ENCODE measurements at places on chromosomes 3 and 15.

GRCh38 chr3:143998266-143998665, 26.6 kb downstream of the DIPK2A start:
- DNase-seq = no peak

DNA sequence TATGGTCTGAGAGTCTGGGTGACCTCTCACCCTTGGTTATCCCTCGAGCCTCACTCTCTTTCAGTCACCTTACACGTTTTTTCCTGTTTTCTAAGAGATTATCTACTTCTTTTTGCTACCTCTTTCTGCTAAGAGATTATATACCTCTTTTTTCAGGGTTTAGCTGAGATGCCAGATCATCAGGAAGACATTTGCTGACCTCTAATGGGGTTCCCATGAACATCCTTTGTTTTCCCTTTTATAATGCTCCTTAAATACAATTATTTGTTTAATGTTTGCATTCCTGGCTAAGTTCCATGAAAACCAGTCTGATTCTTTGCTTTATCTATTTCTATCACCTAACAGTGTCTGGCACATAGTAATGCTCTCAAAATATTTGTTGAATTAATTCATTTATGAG, 39.6 kb downstream of the LEKR1 start:
- DNase-seq = no peak

DNA sequence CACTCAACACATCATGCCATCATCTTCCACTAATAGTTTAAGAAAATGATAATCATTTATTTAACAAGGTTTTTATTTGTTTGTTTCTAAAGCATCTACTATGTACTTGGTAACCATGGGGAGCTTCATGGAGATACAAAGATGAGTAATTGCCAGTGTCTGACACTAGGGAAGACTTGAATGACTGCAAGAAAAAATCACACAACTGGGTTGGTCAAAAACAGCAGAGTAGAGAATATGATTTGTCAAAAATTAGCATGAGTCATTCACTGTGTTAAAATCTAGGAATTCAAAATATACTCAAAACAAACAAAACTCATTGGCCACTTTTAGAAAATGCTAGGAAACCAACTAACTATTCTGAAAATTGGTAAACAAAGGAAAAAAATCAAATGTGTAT, 6.3 kb downstream of the BNC1 start:
- no peak for DNase-seq

GRCh38 chr15:80474224-80475215, 70.3 kb downstream of the ARNT2 start:
- no peak for DNase-seq

DNA sequence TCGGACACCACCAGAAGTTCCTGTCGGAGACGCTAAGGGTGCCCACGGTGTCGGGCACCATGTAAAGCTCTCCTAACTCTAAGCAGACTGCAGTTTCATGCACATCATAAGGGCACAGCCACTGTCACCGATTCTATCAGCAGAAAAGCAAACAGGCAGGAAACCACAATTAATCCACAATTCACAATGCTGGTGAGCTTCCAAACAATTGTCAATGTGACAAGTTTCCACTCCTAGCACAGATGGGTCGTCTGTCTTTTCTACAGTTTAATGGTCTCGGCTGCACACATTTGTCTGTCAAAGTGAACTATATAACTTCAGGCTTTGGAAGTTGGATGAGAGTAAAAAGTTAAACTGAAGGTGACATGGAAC, 8.8 kb upstream of the OCA2 start:
- DNase-seq = no peak

DNA sequence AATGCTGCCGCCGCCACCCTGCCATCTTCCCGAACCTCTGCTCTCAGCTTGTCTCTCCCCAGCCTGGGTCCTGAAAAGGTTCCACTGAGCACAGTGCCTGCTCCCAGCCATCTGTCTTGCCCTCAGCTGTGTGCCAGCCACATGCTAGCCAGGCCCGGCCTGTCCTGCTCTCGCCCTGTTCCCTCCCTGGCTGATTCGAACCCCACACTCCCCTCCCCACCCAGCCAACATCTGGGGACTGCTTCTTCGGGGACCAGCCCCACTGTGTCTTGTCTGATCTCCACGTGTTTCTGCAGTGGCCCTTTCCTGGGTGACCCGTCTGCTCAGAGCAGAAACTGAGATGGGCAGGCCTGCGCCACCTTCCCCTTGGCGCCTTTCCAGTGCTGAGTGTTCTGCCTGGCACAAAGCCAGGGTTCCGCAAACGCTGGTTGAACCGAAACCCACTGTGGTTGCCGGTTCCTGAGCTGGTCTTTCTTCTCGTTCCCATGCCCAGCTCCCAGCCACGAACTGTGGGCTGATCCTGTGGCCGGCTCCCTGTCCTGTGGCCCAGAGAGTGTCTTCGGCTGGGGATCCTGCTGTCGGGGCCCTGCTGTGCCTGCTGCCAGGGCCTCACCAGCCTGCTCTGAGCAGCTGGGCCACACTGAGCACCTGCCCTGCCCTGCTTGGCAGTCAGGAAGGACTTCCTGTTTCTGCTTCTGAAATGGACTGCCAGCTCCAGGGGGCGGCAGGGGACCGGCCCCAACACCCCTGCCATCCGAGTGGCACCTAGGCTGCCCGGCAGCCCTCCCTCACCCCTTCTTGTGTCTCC, 62.7 kb upstream of the KLF13 start:
- no peak for DNase-seq

DNA sequence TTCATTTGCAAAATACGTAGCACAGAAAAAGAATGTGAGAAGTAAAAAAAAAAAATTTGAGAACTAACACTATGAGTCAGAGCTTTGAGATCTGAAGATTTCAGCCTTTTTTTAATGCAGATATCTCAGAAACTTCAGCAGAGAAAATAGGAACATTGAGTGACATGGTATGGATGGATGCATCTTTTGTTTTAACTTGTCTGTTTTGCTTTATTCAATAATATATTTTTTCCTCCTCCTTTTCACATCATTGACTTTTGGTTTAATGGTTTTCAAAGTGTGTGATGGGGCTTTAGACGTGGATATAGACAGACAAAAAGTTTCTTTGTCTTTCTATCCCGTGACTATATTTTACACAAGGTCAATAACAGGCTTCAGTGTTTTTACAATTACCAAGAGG, 426.7 kb upstream of the FRG2C start:
- DNase-seq = no peak

DNA sequence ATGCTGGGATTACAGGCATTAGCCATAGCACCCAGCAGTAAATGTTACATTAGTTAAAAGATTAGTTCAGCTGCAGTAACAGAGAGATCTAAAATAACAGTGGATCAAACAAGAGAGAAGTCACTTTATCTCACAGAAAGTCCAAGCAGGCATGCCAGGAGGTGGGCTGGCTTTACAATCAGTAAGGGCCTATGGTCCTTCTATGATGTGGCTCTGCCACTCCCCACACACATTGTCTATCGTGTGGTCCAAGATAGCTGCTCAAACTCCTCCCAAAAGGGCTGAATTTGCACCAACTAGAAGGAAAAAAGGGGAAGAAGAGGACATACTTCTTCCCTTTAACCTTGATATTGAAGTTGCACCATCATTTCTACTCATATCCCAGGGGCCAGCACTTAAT, 4.6 kb upstream of the RUVBL1 start:
- DNase-seq = no peak

- DNase-seq = no peak
These were observed 43.8 kb downstream of the DCP1A start for GRCh38 chr3:53303549-53303948.

DNA sequence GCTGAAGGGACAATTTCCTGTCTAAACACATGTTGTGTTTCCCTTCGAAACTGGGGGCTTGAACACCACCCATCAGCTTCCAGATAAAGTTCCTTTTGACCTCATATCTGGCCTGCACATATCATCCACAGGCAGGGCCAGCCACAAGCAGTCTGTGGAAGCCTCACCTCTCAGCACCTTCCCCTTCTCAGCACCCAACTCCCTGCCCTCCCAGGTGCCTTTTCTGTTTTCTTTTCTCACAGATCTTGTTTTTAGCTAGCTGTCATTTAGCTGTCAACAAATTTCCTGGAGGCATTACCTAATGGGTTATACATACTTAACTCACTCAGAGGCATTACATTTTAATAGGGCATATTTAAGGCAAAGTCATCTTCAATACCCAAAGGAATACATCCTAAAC, 93.9 kb downstream of the SEMA6D start:
- DNase-seq = no peak

DNA sequence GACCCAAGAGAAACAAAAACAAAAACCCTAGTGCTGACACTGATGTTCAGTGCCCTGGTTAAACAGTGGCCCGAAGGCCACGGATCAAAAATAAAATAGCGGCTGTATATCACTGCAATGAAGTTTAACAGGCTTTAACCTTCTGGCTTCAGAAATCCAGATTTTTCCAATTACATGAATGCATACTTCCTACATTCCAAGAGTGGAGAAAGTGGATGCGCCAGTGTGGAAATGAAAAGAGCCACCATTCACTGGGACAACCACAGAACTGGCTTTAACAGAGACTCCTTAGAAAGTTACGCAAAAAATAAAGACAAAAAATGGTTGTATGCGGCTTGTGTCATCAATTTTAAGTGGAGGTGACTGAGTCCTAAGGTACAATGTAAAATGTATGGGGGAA, 522.2 kb downstream of the FHIT start:
- DNase-seq = no peak

DNA sequence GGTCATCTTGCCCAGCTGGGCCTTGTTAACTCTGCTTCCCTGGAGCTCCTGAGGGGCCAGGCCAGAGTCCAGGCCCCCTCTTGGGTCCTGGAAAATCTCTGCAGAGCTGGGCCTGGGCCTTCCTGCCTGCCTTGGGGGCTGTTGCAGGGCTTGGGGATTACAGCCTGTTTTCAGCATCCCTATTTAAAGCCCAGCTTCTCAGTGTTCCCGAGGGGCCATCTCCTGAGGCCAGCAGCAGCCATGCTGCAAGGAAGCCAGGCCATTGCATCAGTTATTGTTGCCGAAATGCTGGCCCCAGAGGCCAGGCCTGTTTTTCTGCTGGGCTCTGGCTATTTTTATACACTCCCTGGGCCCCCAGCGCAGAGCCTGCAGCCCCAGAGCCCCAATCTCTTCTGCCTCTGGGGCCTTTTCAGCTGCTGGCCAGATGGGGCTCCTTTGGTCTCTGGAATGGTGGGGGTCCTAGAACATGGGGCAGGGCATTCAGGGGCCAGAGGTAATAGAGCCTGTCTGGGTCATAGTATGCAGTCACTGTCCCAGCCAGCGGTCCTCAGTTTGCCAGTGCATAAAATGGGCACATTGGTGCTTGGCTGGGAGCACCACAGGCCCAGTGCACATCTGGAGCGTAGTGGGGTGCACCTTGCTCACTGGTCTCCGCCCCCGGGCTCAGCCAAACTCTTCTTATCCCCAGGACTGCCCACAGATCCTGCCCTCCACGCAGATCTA, 28.5 kb downstream of the PLXNA1 start:
- DNase-seq = no peak

DNA sequence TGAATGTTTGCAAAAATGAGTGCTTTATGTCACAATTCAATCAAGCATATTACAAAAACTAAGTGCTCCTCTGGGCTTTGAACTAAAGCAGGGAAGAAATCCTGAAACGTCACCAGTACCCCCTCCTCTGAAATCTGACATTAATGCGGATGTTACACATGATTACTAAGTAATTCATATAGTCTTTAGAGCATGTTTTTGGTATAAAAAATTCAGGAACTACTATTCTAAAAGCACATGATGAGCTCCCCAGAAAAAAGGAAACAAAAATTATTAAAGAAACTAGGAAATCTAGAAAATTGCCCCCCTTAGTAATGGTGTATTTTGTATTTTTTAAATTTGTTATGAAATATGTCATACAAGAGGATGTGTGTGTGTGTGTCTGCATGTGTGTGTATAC, 87.7 kb downstream of the MYO5A start:
- DNase-seq = no peak

GRCh38 chr3:194565597-194566190, 67.5 kb downstream of the TMEM44 start:
- no peak for DNase-seq

DNA sequence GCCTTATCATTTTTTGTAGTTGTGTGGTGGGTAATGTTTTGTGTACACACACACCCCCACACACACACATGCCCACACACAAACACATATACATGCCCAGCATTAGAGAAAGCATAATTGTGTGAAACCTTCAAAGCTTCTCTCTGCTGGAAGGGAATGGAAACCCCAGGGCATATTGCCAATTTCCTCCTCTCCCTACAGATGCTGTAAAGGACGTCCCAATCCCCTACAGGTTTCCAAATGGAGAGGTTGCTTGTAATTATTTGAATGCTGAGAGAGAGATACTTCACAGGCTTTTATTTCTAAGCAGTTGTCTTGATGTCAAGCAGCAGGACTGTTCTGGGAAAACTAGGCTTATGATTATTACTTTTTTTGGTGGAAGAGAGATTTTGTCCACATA, 23.0 kb upstream of the CCK start:
- no peak for DNase-seq

DNA sequence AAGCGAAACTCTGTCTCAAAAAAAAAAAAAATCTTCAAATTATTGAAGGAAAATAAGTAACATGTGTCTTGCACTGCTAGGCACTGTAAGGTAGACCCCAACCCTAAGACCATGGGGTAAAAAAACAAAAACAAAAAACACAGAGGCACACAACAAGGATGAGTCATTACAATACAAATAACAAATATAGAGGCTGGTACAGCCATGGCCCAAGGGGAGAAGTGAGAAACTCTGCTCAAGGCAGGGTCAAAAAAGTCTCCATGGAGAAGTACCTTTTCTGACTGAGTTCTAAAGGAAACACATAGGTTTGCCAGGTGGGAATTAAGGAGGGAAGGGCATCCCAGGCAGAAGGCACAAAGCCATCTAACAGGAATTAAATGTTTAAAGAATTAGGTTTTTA, 54.5 kb downstream of the TOP2B start:
- no peak for DNase-seq

DNA sequence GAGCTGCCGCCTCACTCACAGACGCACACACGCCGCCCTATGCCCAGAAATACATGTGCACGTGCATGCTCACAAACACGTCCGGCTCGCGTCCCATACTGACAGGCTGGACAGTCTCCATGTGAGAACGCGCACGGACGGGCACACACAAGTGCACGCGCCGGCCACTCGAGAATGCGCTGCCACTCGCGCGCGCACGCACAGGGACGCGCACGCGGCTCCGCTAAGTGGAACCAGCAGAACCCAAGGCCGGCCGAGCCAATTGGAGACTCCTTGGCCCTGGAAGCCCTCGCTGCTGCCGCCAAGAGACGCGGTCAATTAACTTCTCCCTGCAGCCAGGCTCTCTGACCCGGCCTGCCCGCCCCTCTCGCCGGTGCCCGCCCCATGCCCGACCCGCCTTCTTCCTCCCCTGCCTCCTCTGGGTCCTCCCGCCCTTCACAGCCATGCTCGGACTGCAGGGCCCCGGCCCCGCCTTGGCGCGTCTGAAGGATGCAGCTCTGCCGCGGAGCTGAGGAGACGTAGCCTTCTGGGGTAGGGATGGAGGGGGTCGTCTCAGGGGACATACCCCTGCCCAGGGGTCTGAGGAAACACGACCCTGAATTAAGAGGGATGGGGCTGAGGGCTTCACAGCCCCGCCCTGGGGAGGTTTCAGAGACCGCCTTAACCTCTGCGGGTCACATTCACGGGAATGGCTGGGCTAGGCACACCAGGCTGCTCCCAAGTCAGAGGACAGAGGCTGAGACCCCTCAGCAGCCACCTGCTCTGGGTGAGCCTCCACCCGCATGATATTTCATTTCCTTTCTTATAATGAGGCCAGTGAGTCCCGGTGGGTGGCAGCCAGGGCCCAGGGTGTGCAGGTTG, 15.0 kb downstream of the PTH1R start:
- no peak for DNase-seq

- DNase-seq = no peak
These were observed 1063.9 kb downstream of the ROBO1 start for GRCh38 chr3:78703944-78704343.
